Cortex of kidney (tissue), 1 donor: ENCODE measurements at places on chromosomes 4 and X.

DNA sequence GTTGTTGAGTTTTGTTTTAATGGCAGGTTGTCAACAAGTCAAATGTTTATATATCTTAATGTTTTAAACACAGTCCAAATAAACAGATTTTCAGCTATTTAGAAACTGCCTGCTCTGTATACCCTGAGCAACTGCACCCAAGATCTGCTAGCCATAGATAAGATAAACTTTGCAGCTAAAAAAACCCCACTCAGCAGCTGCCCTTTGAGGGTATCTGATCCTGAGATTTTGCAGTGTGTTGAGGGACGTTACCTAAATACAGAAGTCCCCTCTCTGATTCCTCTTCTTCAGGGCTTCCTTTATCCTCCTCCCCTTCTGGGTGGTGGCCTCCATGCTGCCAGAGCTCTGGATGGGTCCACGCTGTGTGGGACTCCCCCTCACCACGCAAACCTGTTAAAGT is 11.0 kb upstream of the FGG start:
- no peak for DNase-seq

GRCh38 chrX:45540181-45540580 is 339.5 kb upstream of the DIPK2B start:
- DNase-seq = no peak

- DNase-seq = no peak
Observed at GRCh38 chr4:154616731-154617130, 4.3 kb upstream of the FGG start.

GRCh38 chrX:97175147-97175546 is 291.4 kb downstream of the RPA4 start:
- no peak for DNase-seq

- no peak for DNase-seq
Observed at GRCh38 chrX:26511589-26512363, 295.8 kb downstream of the MAGEB5 start.

DNA sequence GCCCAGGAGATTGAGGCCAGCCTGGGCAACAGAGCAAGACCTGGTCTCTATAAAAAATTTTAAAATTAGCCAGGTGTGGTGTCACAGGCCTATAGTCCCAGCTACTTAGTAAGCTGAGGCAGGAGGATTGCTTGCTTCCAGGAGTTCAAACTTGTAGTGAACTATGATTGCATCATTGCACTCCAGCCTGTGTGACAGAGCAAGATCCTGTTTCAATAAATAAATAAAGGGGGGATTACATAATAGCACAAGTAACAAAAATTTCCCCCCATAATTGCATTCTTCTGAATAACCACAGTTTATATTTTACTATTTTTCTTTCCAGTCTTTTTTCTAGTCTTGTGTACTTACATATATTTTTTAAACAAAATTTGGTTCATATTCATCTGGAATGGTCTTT is 135.6 kb downstream of the CHIC2 start:
- DNase-seq = no peak

GRCh38 chrX:68894142-68894512 is 65.3 kb downstream of the EFNB1 start:
- no peak for DNase-seq

DNA sequence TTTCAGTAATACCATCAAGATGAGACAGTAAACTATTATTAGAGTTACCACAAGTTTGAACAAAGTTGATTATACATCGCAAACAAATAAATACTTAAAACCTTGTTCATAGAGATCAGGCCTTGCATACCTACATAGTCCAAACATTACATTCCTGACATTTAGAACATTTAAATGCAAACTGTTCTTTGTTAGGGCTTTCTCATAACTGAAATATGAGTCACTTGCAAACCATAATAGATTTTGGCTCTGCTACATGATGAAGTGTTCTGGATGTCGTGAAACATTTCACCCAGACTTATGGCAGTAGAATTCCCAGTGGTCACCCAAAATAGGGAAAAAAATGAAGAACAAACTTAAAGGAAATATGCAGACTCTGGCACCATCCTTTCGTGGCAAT is 75.0 kb downstream of the FAT4 start:
- no peak for DNase-seq

DNA sequence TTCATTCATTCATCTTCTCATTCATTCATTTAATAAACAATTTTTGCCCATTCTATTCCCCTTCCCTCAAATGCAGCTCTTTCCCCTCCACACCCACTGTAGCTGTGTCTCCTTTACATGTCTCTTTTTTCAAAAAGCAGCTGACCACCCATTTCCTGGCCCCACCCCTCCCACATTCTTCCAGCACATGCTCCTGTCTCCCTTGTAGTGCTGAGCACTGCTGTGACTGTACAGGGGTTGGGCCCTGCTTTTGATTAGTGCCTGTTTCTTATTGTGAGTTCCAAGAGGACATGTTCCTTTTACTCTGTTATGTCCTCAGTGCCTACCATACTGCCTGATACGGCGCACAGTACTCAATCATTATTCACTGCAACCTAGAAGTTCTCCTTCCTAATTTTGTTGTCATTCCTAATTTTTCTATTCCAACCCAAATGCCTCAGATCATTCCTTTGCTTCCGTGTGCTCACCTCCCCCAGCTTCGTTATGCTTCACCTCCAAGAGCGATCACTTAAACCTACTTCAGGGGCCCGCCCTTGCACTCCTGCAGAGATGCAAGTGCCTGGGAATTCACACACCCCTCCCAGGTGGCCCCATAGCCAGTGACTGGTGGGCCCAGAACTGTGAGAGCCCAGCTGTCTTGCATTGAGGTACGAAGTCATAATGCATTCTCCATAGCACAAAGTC is 152.2 kb downstream of the STK32B start:
- no peak for DNase-seq
